NCI-H146 (cell line): ENCODE measurements at places on chromosomes 13 and 19.

DNA sequence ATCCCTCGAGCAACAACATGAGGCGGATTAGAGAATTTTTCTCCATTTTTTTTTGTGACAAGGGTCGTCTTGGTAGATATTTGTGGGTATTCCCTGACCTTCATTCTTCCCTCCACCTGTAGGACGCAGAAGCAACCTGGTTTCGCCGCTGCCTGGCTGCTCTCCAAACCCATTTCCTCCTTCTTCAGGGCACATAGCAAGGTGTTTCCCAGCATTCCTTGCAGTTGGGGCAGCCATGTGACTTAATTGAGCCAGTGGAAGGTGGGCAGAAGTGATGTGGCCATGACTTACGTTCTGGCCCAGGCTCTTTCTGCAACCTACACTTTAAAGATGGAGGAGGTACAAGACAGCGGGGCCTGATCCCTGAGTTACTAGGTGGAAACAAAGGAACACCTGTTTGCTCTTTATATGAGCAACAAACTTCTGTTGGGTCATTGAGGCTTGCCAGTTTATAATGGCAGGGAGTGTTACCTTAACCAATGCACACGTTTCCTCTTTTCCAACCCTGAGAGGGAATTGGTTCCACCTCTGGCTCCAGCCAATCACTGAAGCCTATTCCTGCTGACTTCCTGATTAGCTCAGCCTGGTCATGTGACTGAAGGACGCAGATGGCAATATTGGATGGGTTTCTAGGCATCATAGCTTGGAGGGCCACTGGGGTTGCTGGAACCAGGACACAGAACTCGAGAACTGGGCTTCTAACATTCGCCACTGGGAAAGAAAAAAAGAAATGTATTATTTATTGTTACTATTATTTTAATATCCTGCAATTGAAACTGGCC is 30.8 kb upstream of the ZNRF4 start:
- DNase-seq: no peak

DNA sequence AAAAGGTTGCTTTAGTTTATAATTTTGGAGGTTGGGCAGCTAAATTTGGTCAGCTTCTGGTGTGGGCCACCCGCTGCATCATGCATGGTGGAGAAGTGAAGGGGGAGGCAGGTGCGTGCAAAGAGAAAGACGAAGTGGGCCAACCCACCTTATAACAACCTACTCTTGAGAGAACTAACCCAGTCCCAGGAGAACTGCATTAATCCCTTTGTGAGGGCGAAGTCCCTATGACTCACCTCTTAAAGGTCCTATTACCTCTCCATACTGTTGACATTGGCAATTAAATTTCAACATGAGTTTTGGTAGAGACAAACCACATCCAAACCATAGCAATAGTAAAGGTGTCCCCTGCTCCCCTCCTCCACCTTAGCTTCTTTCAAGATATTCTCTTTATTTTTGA is 7.7 kb upstream of the FGF9 start:
- DNase-seq: no peak

DNA sequence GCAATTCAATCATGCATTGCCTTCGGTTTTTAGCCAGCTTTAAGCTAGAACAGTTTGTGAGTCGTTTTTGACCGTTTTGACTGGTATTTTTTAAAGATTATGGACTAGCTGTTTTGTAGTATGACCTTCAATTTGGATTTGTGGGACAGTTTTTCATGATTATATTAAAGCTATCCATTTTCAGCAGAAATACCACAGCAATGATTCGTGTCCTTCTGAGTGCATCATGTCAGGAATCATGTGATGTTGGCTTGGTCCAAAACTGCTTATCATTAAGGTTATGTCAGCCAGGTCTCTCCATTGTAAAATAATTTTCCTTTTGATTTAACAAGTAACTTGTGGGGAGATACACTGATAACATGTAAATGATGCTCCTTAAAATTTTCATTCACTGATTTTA is 229.0 kb downstream of the POSTN start:
- DNase-seq: no peak

GRCh38 chr19:53157626-53158025 is 1.2 kb downstream of the ZNF347 start:
- DNase-seq: no peak

GRCh38 chr19:52584736-52585440 is 14.8 kb downstream of the ZNF701 start:
- no peak for DNase-seq

GRCh38 chr13:26590379-26590778 is 32.9 kb downstream of the WASF3 start:
- no peak for DNase-seq

DNA sequence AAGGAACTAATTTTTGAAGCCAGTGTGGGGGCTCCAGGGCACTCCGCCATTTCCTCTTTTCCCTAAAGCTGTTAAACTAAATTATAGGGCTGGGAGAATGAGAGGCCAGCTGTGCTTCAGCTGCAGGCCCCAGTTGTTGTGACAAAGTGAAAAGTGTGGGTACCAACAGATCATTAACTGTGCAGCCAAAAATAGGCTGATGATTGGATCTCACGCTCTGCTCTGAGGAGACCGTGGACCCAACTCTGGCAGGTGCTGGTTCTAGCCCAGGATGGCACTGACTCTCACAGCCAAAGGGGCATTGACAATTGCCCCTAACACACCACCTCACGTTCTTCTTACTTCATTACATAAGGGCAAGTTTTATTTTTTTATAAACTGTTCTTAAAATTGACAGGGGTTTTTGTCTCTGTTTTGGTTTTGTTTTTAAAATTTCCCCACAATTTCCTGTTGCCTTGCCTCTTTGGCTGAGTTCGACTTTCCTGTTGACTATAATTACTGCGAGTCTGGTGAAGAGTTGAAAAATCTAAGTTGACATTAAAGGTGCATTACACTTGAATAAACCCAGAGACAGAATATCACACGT is 391.0 kb downstream of the FGF9 start:
- no peak for DNase-seq

- DNase-seq: no peak
Observed at GRCh38 chr19:41223431-41224234, 4.6 kb downstream of the AXL start.

GRCh38 chr13:44165221-44165888 is 208.3 kb upstream of the SERP2 start:
- no peak for DNase-seq

- no peak for DNase-seq
Observed at GRCh38 chr19:19379527-19379926, 25.9 kb upstream of the GATAD2A start.

GRCh38 chr13:50133358-50133953 is 118.2 kb downstream of the KCNRG start:
- no peak for DNase-seq

DNA sequence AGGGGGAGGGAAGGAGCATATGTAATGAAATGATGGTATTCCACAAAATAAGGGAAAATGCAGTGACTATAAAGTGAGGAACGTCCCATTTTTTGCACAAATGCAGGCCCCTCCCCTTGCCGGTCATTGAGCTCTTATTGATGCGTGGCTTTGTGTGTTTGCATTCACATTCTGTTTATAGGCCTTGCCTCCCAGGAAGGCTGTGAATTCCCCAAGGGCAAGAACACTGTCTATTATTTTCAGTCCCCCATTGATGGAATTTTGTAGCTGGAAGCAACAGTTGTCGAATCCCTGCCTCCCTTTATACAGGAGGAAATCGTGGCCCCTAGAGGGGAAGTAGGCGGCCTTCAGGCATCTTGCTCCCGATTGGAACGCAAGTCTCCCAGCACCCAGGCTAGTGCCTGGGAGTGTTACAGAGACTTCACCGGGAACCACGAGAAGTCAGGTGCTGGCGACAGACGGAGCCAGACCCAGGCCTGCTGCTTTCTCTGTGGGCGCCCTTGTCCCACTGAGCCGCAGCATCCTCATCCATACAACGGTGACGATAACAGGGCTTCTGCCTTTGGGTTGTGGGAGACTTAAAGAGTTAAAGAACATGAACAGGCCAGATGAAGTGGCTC is 6.9 kb downstream of the SBSN start:
- DNase-seq: no peak

- DNase-seq: no peak
Observed at GRCh38 chr13:78958006-78958405, 299.1 kb upstream of the OBI1 start.

- no peak for DNase-seq
Observed at GRCh38 chr13:52746141-52746540, 6.5 kb upstream of the CNMD start.

DNA sequence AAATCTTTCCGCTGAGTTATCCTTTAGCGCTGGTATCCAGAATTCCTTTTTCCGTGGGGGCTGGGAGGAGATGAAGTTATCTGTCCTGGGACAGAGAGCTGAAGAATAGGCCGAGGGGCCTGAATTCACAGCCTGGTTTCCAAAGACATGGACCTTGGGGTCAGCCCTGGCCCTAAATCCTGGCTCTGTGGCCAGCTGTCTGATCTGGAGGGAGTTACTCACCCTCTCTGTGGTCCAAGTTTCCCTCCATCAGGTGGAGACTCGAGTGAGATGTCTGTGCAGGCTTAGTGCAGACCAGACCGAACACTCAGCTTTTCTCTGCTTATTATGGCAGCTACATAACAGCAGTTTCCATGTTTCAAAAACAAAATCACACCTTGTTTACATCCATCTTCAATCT is 59.6 kb downstream of the CDADC1 start:
- DNase-seq: no peak

GRCh38 chr13:72255908-72256307 is 388.9 kb upstream of the DACH1 start:
- DNase-seq: peak; percentile 55

DNA sequence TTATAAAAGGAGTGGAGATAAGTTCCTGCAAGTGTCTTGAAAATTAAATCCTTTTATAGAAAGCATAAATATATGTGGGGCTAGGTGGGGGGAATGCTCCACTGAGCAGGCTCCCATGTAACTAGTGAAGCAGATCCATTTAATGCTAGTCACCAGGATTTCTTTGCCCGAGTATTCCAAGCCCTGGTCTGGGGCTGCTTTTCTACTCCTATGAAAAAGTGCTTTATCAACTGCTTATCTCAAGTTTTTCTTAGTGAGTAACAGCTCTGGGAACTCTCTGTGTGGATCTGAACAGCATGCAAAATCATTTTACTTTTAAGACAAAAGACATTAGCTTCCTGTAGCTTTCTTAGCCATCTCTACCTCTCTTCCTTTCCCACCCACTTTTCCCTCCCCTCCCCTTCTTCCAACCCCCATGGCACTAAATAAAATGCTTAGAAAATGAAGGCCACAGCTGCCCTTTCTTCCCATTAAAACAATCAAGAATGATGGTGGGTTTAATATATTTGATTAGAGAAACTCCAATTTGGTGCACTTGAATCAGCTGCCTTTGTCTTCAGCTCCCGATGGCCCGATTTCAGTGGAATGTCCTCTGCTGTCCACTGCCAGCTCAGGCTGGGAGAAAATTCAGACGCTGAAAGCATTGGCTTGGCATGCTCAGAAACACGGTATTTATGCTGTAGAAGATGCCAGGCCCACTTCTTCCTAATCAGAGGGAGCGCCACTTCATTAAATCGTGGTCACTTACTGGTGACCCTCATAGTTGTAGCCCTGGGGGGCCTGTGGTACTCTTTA is 475.1 kb downstream of the FOXO1 start:
- DNase-seq: no peak

DNA sequence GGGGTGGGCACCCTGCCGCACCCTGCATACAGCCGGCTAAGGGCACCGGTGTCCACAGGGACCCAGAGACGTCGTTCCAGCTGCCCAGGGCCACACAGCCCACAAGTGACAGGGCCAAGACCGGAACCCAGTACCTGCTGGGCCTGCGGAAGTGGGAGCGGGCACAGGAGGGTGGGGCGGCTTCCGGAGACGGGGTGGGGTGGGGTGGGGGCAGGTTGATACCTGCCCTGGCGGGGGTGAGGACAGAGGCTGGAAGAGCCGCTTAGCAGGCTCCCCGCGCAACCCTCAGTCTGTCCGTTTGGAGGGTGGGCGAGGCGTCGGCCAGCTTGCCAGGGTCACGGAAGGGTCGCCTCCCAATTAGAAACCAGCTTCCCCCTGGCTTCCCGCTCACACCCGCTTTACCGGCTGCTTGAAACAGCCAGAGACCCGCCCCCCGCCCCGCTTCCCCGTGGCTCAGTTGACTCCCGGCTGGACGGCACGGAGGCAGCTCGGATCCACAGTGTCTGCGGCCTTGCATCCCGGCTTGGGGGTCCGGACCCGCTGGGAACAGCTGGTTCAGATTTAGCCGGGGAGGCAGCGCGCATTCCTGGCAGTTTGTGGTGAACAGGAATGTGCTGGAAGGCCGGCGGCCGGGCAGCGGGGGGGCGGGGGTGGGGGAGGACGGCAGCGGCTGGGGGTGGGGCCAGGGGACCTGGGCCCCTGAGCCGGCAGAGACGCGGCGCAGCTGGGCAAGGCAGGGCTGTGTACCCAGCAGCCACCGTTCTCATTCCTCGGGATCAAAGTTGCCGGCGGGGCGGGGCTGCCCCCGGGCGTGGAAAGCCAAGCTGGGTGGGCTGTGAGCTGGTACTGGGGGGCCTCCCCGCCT is 1.9 kb downstream of the CNN2 start:
- DNase-seq: peak; percentile 41

GRCh38 chr13:37910790-37911189 is 41.2 kb upstream of the TRPC4 start:
- DNase-seq: no peak

DNA sequence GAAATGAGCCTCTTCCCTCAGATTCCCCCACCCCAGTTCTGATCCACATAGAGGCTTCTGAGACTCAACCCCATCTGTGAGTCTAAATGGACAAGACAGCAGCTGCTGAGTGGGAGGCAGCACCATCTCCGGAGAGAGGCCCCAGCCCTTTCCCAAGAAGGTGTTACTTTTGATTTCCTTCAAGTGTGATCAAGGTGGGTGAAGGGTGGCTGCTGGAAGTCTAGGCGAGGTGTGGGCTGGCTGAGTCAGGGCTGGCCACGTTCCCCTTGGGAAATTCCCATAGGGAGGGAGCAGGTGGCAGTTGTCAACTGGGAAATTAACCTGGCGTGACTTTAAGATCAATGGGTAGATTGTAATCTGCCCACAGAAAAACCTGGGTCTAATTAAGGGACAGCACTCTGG is 148.0 kb downstream of the FOXO1 start:
- DNase-seq: no peak

GRCh38 chr13:49437705-49438104 is 6.2 kb downstream of the CAB39L start:
- no peak for DNase-seq

DNA sequence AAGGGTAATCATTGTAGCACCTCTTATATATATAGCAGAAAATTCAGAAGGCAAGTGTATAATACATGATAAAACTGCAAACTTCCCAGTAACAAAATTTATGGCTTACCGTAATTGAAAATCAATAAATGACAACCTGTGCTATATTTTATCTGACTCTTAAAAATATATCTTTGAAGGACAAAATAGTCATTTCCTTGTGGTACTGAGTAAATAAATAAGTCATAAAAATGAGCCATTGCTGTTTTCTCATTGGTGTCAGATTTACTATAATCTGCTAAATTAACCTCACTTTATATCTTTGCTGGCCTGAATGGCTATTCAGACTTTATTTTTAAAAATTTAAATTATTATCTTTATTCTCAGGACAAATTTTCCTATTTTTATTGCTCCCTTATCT is 1319.1 kb upstream of the SPRY2 start:
- no peak for DNase-seq

DNA sequence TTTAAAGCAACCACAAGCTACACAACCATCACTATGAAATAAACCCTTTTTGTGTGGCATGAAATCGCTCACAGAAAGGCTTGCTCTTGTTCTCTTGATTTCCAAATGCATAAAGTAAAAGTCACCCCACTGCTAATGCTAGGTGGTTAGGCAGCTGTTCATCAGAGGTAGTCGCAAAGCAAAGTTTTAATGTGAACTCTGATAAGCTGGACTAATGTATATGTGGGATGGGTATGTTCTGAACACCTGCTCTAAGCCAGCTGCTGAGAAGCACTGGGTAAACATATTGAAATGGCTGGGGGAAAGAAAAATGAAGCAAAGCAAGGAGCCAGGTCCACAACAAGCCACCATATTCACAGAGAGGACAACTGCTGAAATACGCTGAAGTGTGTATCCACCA is 142.3 kb downstream of the KLF12 start:
- DNase-seq: peak; percentile 88
